ENCODE measurements at places on chromosomes 5 and 9.

DNA sequence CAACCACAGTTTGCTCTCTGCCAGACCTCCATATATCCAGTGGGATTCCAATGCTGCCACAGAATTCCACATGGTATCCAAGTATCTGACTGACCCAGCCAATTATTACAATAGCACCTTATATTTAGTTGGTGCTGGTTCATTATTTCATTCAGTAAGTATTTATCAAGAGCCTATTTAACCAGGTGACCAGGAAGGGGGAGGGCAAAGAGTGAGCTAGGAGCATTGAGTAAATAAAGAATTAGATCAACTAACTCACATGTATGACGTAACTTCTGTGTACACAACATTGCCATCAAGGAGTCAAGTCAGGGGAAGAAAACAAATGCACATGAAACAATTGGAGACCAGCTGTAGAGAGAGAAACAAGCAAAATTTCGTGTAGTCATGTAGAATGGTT, 207.1 kb upstream of the PAPPA start:
- DNase-seq, result no peak

GRCh38 chr9:4301971-4302427, 2.1 kb upstream of the GLIS3 start:
- peak; percentile 81 for DNase-seq

DNA sequence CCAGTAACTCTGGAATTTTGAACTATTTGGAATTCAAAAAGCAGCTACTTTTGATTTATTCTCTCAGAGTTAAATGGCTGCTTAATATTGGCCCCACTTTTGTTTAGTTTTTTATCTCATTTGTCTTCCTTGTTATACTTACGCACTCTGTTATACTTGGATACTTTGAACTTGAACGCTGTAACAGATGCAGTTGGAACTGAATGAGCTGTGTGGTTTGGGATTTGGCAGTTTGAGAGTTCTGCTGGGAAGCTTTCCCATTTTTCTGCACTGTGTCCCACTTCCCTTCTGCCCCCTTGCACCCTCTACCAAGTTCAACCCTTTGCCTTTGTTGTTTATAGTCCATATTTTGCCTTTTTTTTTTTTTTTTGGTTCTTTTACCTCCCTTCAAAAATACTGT, 3.8 kb downstream of the RHOBTB3 start:
- DNase-seq, result peak; percentile 27

GRCh38 chr9:86175223-86175622, 75.9 kb upstream of the GOLM1 start:
- no peak for DNase-seq

GRCh38 chr5:158638396-158638795, 461.3 kb downstream of the EBF1 start:
- DNase-seq, result no peak

DNA sequence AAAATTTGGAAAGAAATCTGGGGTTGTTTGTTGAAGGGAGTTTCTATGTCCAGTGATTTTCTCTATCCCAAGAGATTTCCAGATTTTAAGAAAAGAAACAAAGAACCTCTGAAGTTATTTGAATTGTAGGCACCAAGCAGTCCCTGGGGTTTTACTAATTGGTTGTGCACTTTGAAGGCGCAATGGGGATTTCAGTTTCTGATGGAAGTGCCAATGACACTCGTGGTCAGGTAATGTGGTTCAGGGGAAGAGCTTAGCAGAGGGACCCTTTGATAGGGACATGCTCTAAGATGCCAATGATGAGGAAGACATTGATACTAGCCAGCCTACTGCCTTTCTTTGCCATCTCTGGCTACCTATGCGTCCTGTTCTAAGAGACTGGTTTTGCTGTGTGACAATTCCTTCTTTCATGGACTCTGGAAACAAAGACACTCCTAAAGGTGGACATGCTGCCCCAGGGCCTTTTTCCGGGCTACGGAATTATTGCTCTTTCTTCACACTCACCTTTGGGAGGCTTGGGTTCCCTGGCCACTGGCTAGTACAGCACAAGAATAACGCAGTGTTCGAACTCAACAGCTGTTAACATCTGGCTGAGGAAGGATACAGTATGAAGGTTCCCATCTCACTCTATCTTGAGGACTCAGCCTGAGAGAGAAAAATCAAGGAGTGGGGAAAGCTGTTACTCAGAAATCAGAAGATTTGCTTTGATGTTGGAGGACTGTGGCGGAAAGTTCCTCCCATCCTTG, 6.9 kb upstream of the TRAF1 start:
- no peak for DNase-seq

- no peak for DNase-seq
Observed at GRCh38 chr5:106401561-106401960, 1269.2 kb downstream of the EFNA5 start.

All from AG04450 (cell line).